ENCODE measurements at places on chromosomes 5 and 9. TPM values are rescaled to one million over a fixed set of nuclear protein-coding genes. Genes with fewer than 3 reads are reported as not detected.

DNA sequence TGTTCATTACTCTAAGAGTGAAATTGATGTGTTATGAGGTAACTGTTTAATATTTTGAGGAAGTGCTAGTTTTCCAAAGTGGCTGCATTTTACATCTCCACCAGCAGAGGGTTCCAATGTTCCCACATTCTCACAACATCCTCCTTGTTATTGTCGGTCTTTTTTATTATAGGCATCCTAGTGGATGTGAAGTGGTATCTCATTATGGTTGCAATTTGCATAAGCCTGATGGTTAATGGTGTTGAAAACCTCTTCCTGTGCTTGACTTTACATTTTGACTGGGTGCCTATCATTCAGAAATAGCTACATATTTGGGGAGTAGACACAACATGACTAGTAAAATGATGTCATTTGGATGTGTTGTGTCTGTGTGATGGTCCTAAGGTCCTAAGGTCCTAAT, 143.6 kb downstream of the MRPS30 start:
- peak; percentile 1 for DNase-seq

DNA sequence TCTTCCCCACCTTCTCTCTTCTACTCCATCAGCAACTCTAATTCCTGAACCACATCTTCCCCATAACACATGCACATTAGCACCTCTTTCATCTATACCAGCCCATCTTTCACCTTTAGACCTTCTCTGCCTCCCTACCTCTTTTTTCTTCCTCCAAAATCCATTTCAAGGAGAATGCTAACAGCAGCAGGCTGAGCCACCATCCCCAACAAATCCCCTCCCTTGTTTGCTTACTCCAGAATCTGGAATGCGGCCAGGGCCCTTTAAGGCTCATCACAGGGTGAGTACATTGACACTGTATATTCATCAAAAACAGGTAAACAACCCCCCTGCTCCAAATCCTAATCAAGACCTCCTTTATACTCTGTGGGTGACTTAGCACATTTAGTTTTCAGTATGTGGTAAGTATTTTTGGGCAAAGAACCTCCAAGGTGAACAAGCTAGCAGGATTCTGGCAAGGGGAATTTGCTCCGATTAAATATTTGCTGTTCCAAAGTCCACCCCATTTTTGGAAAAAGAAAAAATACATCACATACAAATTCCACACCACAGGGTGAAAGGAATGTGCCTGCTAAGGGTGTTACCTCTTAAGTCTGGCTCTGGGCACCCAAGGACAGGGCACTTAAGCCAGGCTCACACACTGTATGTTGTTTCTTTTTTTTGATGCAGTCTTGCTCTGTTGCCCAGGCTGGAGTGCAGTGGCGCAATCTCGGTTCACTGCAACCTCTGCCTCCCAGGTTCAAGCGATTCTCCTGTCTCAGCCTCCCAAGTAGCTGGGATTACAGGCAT, 71.4 kb downstream of the SERINC5 start:
- no peak for DNase-seq

- DNase-seq: no peak
These were observed 1.2 kb upstream of the MZB1 start for GRCh38 chr5:139390639-139391569.

- no peak for DNase-seq
These were observed 14.5 kb upstream of the COL27A1 start for GRCh38 chr9:114140850-114141249.

- no peak for DNase-seq
These were observed 34.8 kb downstream of the TNFSF8 start for GRCh38 chr9:114895521-114895991.

DNA sequence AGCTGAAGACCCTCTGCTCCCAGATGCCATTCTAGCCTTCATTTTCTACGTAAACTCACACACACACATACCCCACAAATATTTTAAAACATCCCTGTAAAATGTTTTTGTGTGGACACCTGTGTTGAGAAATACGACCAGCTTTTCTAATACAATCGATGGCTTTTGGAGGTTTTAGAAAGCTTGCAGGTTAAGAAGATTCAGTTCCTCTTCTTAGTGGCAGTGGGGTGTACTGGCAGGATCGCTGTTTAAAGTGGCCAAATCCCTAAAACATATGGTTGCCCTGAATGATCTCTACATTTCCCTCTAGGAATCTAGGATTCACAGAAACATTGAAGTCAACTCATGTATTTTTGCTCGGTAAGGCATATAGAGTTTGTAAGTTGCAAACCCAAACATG, 236.3 kb downstream of the NSG2 start:
- DNase-seq: no peak

GRCh38 chr9:18333157-18333556, 140.8 kb upstream of the ADAMTSL1 start:
- no peak for DNase-seq

DNA sequence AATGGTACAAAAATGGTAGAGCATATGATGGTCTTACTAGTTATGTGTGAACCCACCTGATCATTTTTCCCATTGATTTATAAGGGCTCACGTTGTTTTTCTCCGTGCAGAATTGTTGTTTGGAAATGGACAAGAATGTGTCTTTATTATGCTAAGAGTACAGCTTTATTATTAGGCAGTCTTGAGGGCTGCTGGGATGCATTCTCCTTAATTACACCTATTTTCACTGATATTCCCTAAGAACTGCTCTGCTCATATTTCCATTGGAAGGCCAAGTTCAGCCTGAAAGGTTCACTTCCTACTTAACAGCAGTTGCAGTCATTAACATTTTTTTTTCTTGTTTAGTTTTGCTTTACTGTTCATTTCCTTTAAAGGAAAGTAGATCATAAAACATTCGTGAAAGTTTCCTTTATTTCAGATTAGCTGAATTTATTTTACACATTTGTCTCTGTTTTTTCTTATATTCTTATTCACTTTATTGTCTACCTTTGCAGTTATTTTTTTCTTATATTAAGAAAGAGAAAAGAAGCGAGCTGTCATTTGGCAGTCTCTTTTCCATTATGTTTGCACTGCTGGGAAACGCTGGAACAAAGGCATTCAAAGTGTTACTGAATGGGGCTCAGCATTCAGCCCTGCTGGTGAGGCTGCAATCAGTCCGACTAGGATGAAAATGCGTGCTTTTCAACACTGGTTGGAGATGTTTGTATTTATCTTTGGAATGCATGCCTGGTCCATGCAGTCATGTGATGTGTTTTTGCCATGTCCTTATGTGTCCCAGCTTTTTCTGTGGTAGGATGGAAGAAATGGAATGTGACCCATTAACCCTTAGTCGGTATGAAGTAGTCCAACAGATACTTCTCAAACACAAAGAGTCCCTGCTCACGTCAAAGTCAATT, 602.7 kb upstream of the ZNF608 start:
- DNase-seq: no peak

DNA sequence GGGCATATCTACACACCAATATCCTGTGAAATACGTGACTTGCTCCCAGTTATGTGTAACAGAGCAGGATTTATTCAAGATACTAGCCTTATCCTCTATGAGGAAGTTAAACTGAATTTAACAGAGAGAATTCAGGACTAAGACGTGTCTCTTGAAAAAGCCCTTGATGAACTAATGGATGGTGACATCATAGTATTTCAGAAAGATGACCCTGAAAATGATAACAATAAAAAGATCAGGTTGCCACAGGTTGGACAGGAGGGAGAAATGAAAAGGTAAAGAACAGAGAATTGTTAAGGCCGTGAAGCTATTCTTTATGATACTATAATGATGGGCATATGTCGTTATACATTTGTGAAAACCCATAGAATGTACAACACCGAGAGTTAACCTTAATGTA, 56.2 kb upstream of the EFNA5 start:
- DNase-seq: no peak

DNA sequence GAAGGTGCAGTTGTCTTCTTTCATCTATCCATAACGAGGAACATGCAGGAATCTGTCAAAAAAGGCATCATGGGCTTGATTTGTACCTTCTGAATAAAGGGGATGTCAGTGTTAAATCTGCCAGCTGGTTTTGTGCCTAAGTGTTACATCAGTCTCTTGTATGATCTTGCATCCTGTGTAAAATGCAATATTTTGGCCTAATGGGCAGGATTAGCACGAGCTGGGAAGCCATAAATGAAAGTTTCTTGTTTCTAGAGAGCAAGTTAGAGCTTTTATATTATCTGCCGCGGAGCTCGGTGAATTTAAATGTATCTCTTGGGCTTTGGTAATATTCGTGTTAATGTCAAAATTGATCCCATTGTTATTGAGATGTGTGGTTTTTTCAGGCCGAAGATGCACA, 526.1 kb upstream of the WWC1 start:
- DNase-seq: no peak

DNA sequence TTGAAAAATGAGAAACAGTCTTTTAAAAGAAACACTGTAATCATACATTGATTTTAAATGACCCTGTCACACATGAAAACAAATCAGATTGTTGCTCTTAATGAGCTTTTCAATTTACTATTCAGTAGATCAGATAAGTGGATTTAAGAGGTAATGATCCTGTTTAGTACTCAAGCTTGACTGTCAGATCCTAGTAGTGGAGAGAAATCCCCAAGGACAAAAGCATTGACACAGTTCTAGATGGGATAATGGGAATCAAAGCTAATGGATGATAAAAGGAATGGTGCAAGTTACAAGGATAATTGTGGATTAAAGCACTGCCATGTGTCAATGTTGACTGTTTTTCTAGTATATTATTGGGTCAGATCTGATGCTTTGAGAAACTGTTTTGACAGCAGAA, 142.3 kb upstream of the TLX3 start:
- DNase-seq: no peak

DNA sequence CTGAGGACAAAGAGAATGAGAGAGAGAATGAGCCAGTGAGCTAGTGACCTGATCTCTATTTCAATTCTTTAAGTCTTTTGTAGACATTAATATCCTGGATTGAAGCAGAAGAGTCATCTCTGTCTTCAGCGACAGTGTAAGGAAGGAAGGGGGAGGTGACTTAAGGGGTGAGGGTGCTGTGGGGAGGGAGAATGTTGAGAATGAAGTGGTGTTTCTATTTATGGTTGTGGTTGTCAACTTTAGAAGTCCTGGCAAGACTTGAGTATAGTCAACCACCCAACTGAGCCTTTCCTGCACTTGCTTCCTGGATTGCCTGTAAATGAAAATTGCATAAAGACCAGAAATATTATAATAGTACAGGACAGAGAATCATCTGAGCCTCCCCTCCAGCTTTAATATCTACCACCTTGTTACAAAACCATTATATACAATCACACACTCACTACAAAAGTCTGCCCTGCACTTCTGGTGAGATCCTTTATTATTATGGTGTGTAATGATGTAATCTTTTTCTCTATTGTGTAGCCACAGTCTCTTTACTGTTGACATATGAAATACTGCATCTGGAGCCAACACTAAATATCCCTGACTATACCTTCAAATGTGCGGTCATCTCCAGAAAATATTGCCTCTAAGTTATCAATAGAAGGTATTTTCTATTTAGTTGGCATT, 91.7 kb downstream of the NTRK2 start:
- DNase-seq: no peak

The CCL21 gene
- polyA plus RNA-seq: 18.3 TPM

The OR1Q1 gene
- not detected for polyA plus RNA-seq

The HAPLN1 gene
- 9.7 TPM for polyA plus RNA-seq

The EIF4E1B gene
- not detected for polyA plus RNA-seq

The PCDHA12 gene
- polyA plus RNA-seq: 0.23 TPM

The WNK2 gene
- 28.5 TPM for polyA plus RNA-seq

The ST8SIA4 gene
- 6.5 TPM for polyA plus RNA-seq

The VAV2 gene
- 35.2 TPM for polyA plus RNA-seq

The ROR2 gene
- polyA plus RNA-seq: 17.1 TPM

The PPP2CA gene
- 210 TPM for polyA plus RNA-seq

Measured in left kidney (tissue), 8 donors.